Inflammatory macrophage treated with lipopolysaccharide for 1 hour (primary cell): ENCODE measurements at places on chromosomes 6 and 20.

DNA sequence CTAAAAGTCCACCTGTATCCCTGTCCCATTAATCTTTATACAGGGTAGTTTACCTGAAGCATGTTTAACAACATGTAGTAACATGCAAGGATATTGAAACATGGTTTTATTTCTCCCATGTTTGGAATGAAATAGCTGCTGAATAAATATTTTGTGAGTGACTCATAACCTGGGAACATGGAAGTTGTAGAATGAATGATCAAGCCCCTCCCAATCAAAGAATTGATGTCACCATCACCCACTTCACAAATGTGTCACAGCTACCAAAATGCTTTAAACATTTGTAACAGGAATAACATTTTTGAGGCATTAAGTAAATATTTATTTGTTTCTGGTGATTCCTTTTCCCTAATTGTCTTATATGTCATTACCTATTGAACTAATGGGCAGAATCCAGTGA, 58.9 kb upstream of the TNFAIP3 start:
- DNase-seq = no peak

DNA sequence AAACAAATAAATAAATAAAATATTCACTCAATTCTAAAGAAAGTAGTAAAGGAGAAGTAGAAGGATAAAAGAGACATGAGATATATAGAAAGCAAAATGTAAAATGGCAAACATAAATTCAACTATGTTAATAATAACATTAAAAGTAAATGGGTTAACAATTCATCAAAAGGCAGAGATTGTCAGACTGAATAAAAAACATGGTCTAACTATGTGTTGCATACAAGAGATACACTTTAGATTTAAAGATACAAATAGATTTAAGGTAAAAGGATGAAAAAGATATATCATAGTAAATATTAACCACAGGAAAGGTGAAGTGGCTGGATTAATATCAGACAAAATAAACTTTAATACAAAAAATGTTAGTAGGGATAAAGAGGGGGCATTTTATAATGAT, 35.8 kb upstream of the PDE10A start:
- no peak for DNase-seq

GRCh38 chr6:20200761-20201630, 11.3 kb downstream of the MBOAT1 start:
- DNase-seq = no peak

GRCh38 chr6:160692369-160692959, 9.6 kb upstream of the PLG start:
- no peak for DNase-seq

DNA sequence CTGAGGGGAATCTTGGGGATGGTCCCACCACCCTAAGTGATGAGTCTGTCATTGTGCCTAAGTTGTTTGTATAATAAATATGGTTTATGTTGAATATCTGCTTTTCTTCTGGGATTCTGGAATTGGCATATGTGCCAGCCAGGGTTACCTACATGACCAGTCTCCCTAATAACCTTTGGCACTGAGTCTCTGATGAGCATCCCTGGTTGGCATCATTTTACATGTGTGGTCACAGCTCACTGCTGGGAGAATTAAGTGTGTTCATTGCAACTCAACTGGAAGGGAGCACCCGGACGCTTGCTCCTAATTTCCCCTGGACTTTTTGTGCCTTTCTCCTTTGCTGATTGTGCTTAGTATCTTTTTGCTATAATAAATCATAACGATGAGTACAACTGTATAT, 8.1 kb downstream of the SMAP1 start:
- no peak for DNase-seq

- DNase-seq = no peak
Observed at GRCh38 chr6:134254118-134254517, 63.8 kb downstream of the SGK1 start.

DNA sequence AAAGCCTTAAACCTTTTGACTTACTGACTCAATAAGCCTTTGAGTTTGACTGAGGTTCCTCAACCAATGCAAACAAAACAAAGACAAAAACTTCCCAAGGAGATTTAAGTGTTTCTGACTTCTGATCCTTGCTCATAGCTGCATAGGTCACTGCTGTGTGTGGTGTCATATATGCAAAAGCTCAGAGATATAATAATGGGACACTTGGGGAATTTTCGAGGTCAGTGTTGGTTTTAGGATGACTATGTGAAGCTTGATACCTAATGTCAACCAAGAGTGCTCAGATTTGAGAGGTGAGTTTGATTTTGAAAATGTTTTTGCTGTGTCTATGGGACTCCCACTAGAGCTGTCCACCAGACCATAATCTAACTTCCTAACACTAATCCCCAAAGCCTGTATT, 26.2 kb downstream of the ZKSCAN8 start:
- no peak for DNase-seq

- DNase-seq = no peak
Observed at GRCh38 chr6:153043719-153044118, 41.2 kb upstream of the MTRF1L start.

DNA sequence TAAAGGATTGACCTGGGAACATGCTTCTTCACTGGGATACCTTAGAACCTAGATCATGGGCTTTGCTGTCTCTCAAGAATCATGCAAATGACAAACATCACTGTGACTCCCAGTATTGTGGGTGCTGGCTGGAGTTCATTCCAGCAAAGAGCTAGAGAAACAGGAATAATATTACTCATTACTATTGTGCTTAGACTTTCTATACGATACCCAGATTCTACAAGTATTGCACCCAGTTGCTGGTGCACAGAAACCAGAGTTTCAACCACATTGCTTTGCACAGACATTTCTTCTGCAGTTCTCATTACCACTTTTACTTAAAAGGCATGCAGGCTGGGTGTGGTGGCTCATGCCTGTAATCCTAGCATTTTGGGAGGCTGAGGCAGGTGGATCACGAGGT, 220.4 kb upstream of the ZNF217 start:
- no peak for DNase-seq

DNA sequence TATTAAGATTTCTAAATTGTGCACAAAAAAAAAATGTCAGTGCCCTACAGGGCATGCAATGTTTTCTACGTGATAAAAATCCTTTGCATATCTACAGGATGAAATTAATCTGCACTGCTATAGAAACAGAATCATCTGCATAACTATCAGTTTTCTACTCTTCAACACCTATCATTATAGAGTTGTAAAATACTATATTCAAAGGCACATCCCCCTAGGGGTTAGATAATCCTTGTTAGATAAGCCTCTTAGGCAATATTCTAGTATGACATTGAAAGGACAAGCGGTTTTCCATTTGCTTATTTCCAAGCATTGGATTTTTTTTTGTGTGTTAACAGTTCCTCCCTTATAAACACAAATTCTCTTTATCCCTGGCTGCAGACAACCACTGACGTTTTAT, 98.7 kb upstream of the LAMA2 start:
- no peak for DNase-seq

- DNase-seq = no peak
Observed at GRCh38 chr6:109019911-109020310, 74.7 kb downstream of the SESN1 start.

GRCh38 chr6:81933089-81933488, 180.6 kb upstream of the TENT5A start:
- DNase-seq = no peak

GRCh38 chr6:152225241-152225934, 411.8 kb downstream of the SYNE1 start:
- no peak for DNase-seq

DNA sequence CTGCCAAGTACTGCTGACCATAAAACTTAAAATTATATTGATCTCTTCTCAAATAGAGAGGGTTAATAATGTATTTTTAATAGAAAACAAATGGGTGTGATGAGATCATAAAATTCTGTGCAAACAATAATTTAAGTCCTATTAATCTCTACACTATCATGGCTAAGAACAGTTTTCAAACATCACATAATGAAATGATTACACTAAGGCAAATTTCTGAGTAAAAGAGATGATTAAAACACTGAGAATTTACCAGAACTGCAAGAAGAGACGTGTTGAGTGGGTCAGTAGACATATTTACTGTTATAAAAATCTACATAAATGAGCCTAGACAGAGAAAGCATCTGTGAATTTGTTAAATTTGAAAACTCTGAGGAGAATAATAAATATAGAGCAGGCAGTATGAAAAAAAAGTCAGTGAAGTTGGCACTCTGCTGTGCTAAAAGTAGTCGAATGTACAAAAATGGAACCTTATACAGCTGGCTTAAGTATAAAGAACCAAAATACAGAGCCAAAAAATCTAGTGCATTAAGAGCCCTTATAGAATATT, 302.6 kb upstream of the MANEA start:
- DNase-seq = no peak

- DNase-seq = no peak
Observed at GRCh38 chr6:159878341-159878740, 12.4 kb upstream of the MAS1 start.

DNA sequence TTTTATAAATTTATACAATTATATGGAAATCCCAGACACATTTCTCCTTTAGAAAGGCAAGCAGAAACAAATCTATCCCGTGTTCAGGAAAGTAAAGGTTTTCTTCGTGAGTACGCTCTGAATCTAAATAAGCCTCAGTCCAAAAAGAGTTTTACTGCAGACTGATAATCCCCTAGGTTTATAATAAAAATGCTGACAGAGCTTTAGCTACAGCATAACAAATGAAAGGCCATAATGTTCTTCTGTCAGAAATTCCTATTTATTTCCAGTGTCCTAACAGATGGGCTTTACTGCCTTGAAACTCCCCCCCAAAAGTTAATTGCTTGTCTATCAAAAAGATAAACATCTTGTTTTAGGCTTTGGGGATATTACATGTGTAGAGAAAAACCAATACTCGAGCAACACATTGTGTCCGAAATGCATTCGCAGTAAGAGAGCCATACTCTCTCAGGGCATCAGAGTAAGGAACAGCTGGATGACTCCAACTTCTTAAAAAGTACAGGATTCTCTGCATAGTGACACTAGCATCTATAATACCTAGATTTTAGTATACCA, 109.0 kb downstream of the PRKN start:
- DNase-seq = no peak
